Thoracic aorta (tissue), 2 donors: ENCODE measurements at places on chromosomes 4 and X. TPM values are rescaled to one million over a fixed set of nuclear protein-coding genes. Genes with fewer than 3 reads are reported as not detected.

DNA sequence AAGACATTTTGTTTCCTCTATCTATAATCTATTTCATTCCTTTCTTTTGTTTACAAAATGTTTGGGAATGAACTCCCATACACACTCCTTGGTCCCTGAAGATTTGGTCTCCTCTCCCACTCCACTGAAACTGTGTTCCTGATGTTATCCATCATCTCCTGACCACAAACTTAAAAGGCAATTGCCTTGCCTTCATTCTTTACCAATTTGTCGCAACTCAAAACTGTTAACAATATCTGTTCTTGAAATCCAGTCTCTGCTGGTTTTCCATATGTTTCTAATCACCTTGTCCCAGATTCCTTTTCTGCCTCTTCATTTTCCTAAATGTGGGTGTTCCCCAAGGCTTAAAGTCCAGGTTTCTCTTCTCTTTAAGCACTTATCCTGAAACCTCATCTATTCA lies 262.2 kb upstream of the TTC29 start:
- DNase-seq, result no peak

DNA sequence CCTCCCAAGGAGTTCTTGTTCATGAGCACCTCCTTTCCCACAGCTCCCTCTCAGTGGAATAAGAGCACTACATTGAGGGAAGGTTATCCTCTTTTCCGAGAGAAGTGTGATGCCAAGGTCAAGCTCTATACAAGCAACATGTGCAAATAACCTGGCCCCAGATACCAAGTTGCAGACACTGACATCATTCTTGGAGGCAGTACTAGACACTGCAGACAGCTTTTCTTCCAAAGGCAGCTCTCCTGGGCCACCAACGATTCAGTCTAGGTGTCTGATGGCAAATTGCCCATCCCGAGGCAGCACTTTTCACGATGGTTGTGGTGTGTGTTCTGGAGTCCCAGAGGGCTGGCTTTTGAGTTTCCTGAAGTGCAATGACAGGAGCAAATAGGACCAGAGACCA lies 384.9 kb downstream of the TLL1 start:
- DNase-seq, result no peak

- DNase-seq, result no peak
Observed at GRCh38 chr4:147724468-147725201, 7.3 kb upstream of the ARHGAP10 start.

- DNase-seq, result no peak
Observed at GRCh38 chrX:574251-574650, 56.3 kb upstream of the SHOX start.

DNA sequence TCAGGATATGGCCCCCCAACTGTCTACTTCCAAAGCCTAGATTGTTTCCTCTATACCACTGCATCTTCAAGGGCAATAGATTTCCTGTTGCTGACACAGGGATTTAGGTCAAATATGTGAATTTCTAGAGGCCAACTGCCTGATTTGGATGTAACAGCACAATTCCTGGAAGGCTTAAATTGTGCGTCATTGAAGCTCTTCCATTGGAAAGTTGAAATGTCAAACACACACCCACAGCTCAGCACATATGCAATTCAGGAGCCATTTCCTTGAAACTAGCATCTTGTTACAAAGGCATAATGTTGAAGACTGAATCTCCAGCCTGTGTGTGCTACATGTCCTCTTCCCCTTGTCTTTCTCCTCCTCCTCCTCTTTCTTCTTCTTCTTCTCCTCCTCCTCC lies 158.6 kb downstream of the STK32B start:
- DNase-seq, result no peak

DNA sequence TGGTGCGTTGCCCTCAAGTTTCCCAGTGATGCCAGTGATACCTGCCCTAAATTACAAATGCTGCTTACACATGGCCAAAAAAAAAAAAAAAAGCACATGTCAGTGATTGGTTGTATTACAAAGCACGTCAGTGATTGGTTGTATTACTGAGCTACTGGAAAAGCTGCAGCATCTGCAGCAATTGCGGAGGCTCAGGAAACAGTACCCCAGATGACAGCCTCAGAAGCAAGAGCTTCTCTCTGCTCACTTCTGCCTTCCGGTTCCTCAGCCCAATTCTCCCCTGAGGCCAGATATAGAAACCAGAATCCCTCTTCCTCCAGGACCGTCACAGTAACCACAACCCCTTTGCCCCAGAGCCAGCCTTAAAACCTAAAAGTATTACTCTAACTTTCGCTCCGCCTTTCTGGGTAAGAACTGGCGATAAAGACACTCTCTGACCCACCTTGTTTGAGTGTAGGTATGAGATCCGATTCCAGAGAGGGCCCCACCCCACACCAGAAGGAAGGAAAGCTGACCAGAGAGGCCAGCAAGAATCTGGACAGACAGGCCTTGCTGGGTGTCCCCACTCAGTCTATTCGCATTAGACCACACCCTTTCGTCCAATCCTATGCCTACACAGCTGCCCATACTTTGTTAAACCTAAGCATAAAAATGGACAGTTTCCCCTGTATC lies 85.0 kb upstream of the SORBS2 start:
- no peak for DNase-seq

Gene KIF4A
- total RNA-seq, result 1.7 TPM

GRCh38 chrX:24761306-24761705 lies 67.6 kb downstream of the POLA1 start:
- no peak for DNase-seq

Gene FAT1
- 117 TPM for total RNA-seq
